Mononuclear cell (primary cell): ENCODE measurements at places on chromosomes 12 and 14. TPM values are rescaled to one million over a fixed set of nuclear protein-coding genes. Genes with fewer than 3 reads are reported as not detected.

Gene SOAT2
- 0.21 TPM for total RNA-seq

Gene KIF26A
- total RNA-seq, result not detected

Gene CRIP2
- total RNA-seq, result 10.8 TPM

Gene OR10A7
- total RNA-seq, result 0.42 TPM

Gene RBP5
- not detected for total RNA-seq

Gene OTOGL
- not detected for total RNA-seq

Gene PRB2
- not detected for total RNA-seq

Gene PLA2G1B
- total RNA-seq, result 0.31 TPM

Gene CLEC1A
- total RNA-seq, result 0.10 TPM

Gene BRAP
- total RNA-seq, result 35.6 TPM

Gene PRB3
- total RNA-seq, result 0.10 TPM

Gene TSPAN9
- 3.5 TPM for total RNA-seq

Gene WDHD1
- 2.1 TPM for total RNA-seq

Gene DPY19L2
- 1.5 TPM for total RNA-seq
